ENCODE measurements at places on chromosomes 2 and 18. TPM values are rescaled to one million over a fixed set of nuclear protein-coding genes. Genes with fewer than 3 reads are reported as not detected.

DNA sequence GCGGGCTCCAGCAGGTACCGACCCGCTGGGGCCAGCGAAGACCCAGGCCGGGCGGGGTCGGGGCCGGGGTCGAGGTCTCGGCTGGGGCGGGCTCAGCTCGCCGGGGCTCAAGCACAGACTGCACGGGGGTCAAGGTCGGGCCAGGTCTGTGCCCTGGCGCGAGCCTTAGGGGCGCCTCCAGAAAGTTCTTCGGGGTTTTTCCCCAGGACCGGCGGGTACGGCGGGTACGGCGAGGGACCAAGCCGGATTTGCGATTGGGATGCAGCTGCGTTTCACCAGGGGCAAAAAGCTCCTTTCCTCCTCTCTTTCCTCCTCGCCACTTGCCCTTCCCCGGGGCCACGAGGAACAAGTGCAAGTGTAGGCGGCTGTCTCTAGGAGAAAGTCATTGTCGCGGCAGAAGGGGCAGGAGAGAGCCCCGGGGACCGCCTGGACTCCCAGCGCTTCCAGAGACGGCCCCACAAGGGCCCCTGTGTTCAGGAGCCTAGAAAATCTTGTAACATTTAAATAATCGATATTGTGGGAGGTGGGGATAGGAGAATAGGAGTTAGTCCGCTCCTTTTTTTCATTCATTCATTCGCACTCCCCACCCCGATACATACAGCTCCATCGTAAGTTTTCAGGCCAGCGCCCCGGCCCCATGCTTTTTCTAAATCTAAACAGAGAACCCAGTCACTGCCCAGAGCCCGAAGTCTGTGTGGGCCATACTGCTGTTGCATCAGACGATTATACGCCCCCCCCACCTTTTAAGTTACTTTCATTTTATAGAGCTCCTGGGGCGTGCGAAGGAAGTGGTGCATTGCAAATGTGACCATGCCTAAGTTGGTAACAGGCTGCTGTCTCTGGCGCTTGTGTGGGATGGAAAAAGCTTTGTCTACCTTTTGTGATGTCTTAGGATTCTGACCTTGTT lies 679 bp downstream of the PMAIP1 start:
- peak; percentile 90 for DNase-seq

TLX2 gene
- total RNA-seq = not detected

DNA sequence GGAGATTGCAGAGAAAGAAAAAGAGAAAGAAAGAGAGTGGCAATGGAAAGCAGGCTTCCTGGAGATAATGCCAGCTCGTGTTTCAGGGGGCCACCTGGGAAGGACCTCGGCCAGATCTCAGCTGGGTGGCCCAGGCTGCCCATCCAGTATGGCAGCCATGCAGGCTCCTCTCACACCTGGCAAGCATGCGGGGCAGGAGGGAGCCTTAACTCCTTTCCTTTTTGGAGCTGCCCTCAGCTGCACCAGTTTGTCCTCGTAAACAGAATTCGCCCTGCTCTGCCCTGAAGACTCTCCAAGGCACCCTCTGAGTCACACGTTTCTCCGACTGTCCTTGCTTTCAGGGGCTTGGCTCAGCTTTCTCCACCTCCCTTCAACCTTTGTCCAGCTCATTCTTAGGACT lies 59.5 kb upstream of the IGFBP5 start:
- no peak for DNase-seq

DNA sequence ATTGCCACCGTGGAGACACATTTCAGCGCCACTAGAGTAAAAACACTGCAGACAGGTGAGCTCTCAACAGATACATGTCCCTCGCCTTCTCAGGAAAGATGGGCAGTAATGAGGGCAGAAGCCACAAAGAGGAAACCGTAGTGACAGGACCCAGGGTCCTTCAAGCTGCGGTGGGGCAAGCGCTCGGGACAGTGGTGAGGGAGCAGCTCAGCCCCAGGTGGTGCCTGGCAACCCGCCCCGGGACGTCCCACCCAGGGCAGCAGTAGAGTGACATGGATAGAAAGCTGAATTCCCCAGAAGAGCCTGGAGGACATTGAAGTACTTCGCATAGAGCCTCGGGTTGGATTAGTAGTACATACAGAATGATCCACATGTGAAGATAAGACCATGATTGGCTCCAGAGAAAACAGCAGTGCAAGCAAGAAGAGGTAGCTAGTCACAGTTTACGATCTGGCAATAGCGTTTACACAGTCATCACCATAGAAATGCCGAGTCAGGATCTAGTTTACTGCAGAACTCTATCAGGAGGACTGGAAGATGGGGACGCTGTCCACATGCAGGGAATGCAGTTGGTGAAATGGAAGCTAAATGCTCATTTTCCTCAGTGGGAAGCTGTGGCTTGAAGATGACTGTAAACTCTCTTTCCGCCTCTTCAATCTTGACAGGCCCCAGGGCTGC lies 37.4 kb upstream of the ALPP start:
- DNase-seq = no peak

GRCh38 chr2:162333968-162334367 lies 10.0 kb upstream of the GCA start:
- DNase-seq = peak; percentile 36

- DNase-seq = no peak
Measured at GRCh38 chr2:207640661-207641060, 15.5 kb upstream of the METTL21A start.

RGPD3 gene
- not detected for total RNA-seq

Measured in H4 (cell line).